SK-N-MC (cell line): ENCODE measurements at places on chromosomes 5 and 9.

- DNase-seq, result no peak
Measured at GRCh38 chr9:132288966-132289365, 65.8 kb downstream of the SETX start.

DNA sequence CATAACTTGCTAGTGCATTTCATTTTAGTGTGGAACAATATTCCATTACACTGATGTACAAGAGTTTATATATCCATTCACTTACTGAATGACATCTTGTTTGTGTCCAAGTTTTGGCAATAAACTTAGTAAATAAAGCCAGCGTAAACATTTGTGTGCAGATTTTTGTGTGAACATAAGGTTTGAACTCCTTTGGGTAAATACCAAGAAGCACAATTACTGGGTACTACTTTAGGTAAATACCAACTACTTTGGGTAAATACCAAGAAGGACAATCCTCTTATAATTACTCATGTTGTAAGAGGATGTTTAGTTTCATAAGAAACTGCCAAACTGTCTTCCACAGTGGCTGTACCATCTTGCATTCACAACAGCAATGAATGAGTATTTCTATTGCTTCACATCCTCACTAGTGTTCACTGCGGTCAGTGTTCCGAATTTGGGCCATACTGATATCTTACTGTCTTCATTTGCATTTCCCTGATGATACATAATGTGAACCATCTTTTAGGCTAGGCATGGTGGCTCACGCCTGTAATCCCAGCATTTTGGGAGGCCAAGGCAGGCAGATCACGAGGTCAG, 2.3 kb upstream of the SYK start:
- DNase-seq, result no peak

DNA sequence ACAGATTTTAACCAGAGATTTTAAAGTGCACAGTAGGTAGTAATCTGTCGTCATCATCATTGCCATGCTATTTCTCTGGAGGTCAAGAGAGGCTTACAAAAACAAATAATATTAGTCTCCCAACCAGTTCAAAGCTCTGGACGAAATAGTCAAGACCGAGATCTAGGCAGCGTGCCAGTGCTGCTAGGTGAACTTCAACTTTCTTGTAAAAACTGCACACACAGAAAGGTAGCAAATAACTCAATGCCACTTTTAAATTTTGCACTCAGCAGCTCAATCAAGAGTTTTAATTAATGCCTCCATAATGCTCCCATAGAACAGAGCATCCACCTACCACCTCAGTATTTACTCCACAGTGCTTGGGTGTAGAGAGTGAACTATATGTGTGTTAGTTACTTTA, 656.8 kb downstream of the IRX1 start:
- no peak for DNase-seq

DNA sequence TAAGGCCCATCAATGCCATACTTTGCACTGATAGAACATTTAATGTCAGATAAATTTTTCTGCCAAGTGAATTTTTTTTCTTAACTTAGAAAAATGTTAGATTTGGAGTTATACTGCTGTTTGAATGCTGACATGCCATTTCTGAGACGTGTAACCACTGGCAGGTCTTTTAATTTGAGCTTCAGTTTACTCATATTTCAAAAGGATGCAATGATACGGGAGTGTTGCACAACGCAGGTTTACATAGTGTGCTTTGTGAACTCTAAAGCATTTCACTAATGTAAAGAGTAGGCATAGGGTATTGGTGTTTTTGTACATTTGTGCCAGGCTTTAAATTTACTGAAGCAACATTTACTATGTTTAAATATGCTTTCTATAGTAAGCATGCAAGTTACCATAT, 4.2 kb downstream of the ZBTB43 start:
- DNase-seq, result no peak

DNA sequence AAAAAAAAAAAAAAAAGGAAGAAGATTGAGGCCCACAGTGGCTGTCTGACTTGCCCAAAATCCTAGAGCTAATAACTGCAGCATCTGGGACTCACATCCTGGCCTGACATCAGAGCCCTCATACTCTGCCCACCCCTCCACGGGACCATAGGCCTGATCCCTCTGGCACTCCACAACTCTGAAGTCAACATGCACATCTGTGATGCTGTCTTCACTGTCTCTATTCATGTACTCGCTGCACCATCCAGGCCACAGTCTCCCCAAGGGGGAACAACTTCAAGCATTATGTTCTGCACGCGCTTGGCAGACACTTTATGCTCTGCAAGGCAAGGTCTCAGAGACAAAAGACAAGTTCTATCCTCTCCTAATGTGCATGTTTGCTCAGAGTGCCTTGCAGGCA, 158.2 kb downstream of the SPOCK1 start:
- DNase-seq, result no peak

GRCh38 chr5:86748538-86749105, 130.9 kb downstream of the COX7C start:
- no peak for DNase-seq

DNA sequence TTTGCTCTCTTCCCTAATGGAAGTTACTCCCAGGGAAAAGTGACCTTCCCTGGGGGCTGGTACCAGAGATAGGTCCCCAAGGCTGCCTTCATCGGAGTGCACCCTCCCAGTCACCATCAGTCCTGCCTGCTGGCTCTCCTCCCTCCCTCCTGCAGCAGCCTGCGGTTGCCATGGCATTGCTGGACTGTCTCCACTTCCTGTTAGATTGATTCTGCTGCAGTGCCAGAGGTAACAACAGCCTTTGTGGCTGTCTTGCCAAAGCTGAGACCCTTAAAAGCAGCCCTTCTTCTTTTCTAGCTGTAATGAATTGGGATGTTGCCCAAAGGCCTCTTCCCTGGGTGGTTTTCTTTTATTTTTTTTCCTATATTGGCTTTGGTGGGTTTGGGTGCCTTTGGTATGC, 78.1 kb upstream of the PRLR start:
- DNase-seq, result no peak

GRCh38 chr9:37293664-37294524, 128.6 kb upstream of the GRHPR start:
- peak; percentile 97 for DNase-seq

- no peak for DNase-seq
Measured at GRCh38 chr9:38489057-38489456, 64.8 kb upstream of the IGFBPL1 start.

DNA sequence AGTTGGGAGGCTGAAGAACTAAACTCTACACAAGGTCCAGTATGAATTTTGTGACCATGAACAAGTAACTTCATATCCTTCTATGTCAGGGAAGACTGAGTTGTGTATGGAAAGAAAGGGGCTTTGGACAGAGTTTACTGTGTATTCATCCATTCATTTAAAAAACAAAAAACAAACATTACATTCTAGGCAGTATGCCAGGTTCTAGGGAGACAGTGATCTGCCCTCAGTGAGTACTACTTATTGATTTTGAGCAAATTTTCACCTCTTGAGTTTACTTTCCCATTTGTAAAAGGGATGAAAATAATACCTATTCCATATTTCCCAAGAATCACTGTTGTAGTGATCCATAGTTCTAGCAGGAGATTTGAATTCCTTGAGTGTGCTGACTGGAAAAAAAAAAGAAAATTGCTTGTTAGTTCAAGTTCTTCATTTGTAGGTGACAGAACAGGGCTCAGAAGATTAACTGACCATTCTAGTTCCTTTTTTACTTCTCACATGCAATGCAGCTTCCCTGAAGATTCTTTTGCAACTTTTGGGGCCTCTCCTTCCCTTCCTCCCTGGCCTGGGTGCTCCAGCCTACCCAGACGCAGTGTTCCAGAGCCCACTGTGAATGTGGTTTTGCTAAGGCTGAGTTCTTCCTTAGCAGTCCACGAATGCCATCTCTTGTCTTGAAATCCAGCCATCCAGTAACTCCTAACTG, 2.6 kb upstream of the GAPVD1 start:
- no peak for DNase-seq

DNA sequence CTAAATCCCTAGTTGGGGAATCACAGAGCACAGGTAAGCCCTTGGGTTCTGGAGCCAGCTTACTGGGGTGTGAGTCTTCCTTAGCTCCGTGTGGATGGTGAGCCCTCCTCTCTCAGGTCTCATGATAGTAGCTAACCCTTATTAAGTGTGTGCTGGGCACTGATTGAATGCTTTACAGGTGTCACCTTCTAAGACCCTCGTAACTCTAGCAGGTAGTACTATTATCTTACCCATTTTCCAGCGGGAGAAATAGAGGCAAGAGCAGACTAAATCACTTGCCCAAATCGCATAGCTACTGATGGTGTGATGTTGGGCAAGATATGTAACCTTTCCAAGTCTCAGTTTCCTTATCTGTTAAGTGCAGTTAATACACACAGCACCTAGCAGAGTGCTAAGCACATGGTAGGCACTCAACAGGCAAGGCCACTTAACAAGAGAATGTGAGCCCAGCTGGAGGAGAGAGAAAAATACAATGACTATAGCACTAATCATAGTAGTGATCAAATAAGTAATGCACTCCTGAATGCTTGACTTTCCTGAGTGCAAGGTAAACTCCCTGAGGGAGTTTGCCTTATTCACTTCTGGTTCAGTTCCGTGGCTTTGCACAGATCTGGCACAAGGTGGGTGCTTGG, at the start of gene DCANP1:
DCANP1 (minus strand) TSS at position 51 of the 632 bp plus-strand sequence. CDS start 240 bp downstream, outside the sequence.
- DNase-seq, result no peak

- no peak for DNase-seq
Measured at GRCh38 chr5:111165058-111165457, 59.1 kb upstream of the CAMK4 start.

DNA sequence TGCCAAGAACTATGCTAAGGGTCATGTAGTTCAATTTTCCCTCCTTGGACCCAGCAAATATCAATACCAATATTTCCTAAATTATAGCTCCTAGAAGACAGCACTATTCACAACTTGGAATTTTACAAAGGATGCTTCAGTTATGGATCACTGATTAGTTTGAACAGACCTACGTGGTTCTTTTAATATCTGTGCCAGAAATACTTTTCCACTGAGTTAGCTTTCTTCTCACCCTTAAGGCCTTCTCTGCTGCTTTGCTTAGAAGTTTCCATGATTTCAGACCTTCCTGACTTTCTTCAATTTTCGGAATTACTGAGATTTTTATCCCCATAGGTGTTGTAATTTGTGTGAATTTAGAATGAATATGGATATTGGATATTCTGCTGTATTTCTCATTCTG, 380.4 kb downstream of the PSAT1 start:
- DNase-seq, result no peak

DNA sequence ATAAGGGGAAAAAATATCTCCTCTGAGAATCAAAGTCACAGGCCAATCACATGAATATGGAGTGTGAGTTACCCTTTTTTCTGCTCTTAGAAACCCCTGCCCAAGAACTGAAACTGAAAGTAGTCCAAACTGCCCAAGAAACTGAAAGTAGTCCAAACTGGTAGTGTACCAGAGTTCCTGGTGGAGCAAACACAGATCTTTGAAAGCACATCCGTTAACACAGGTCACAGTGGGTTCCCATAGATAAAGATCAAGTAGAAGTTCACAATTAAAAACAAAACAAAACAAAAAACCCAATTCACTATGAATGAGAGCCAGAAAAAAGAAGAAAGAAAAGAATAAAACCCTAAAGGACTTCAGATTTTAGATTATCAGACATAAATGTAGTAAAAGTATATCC, 332.4 kb upstream of the EFNA5 start:
- DNase-seq, result no peak

GRCh38 chr9:89048616-89049015, 57.3 kb downstream of the S1PR3 start:
- DNase-seq, result no peak

GRCh38 chr5:140827704-140828361, at the start of gene PCDHA6:
PCDHA6 (plus strand) TSS chr5:140827960; CDS start chr5:140828092, 132 bp downstream.
- DNase-seq, result no peak

DNA sequence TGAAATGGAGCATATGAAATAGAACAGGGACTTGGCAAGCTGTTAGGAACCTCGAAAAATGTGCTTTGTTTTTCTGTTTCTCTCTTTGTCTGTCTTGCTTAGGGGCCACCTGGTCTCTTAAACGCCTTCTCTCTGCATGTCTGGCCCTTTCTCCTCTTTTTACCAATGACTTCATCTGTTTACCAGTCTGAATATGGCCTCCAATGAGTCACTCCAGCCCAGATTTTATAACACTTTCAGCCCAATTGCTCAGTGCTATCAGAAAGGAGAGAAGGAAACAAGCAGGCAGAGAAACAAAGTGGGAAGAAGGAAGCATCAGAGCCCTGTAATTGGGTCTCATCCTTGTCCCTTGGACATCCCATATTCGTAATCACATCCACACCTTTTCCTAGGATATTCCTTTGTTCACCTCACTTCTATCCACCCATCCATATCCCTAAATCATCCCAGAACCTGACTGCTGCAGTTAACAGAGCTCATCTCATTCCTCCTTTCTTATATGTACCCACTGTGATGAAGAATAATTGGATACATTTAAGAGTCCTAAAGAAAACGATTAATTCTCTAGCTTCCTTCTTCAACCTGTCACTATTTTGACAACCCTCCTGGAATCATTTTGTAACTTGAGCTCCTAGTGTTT, 151.8 kb upstream of the GPR151 start:
- DNase-seq, result no peak

- peak; percentile 39 for DNase-seq
Measured at GRCh38 chr9:3441197-3441816, 84.5 kb downstream of the RFX3 start.

DNA sequence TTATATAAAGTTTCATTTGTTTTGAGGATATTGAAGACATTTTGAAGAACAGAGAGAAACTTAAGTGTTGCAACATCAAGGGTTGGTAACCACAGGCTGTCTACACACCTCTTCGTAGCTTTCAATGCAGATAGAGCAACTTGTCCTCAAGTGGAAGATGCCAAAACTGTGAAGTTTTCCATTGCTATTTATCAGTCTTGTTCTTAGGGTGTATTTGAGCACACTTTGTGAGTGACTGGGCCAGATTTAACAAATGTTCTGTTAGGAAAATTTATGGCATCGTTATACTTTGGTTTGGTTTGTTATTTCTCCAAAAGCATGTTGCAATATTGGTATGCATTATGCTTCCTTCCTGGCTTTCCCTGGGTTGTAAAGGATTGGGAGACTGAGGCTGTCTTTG, 31.6 kb downstream of the NNT start:
- DNase-seq, result no peak

DNA sequence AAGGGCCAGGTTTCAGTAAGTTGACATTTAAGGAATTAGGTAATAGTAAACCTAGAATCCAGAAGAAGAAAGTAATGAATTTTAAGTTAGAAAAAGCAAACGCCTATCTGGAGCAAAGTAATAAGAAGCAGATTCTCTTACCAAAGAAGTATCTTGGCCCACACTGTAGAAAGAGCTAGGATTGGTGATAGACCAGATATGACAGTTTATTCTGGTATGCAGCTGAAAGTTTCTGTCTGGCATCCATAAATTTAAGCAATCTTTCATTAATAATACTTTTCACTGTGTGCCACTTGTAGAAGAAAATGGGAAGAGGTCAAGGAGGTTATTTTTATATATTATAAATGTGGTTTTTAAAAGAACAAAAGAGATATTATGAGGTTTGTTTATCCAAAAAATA, 3.0 kb downstream of the RECK start:
- no peak for DNase-seq

- DNase-seq, result no peak
Measured at GRCh38 chr5:1208743-1209488, 7.5 kb downstream of the SLC6A19 start.

- DNase-seq, result no peak
Measured at GRCh38 chr5:7888901-7889300, 20.0 kb downstream of the MTRR start.

- no peak for DNase-seq
Measured at GRCh38 chr9:133638711-133639110, 2.5 kb downstream of the DBH start.
